ENCODE measurements at places on chromosomes 4 and X.
A peak's percentile ranks its signal among the peaks of the same experiment; 100 is the strongest.

GRCh38 chr4:1600811-1601532, 83.1 kb downstream of the FAM53A start:
- DNase-seq, result no peak

DNA sequence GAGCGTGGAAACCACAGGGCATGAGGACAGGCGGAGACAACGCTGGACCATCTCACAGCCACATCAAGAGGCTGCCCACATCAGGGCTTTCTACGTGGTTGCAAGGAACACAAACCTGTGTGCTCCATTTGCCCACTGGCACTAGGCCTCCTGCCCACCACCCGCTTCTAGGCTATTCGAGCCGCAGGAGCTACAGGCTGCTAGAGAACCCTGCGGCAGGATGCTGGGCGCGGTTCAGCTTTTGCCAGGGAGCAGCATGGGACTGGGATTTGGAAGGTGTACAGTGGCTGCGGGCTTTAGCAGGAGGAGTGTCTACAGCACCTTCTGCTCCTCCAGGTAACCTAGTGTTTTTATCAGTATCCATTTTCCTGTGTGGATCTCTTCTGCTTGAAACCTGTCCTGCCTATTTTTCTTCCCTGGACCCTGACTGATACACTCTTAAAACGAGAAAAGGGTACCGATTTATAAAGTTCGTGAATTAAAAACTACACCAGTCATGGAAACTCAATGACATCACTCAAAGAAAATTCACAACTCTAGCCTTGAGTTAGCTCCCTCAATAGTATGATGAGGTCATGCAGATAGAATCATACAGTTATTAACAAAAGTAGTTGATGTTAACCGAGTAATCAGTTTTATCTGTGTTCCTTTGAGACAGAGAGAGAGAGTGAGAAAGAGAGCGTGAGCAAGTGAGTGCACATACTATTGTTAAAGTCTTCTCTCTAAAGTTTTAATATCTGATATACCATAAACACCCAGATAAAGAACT, 12.8 kb downstream of the NOP14 start:
- no peak for DNase-seq

- DNase-seq, result no peak
Observed at GRCh38 chr4:53713767-53714166, 122.5 kb upstream of the LNX1 start.

DNA sequence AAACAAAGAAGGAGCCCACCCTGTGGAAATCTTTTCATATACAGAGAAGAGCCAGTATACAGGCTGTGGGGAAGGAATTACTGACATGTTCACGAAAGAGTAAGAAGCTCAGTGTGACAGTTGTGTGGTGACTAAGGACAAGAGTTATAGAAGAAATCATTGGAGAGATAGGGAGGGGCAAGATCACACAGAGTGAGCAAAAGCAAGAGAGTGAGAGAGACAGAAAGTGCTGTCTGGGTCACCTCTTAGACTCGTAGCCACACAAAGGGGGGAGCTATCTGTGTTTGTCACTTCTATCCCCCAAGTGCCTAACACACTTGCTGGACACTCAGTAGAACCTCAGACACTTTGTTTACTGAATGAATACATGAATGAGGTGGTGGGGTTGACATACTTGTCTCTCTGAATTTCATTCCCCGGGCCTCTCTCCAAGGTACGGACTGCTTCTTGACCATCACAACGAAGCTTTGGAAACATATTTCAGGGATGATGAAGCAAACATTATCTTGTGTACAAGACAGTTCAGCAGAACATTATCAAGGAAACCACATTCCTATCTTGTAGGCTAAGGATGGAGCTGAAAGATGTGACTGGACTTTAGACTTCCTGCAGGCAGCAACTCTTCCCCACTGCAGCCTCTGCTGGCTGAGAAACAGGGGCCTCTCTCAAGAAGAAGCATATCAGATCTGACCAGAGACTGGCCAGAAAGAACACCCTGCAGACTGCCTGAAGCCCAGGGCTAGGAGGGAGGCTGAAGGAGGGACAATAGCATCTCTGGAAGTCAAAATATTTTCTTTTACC, 168.2 kb downstream of the AMELX start:
- DNase-seq, result no peak

DNA sequence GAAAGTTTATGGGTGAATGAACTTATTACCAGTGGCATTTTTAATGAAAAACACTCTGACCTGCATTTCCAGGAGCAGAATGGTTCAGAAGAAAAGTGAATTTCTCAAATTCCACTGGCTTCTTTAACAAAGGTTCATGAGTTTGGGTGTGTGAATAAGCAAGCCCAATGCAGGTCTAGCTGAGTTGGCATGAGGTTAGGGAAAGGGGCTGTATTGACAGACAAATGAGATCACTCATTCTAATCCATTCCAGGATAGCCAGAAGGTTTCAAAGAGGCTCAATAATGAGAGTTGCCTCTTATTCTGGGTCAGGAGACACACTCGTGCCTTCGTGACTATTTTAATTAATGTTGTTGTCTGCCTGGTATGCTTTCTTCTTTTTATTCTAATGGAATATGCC, 43.7 kb upstream of the NPY2R start:
- no peak for DNase-seq

DNA sequence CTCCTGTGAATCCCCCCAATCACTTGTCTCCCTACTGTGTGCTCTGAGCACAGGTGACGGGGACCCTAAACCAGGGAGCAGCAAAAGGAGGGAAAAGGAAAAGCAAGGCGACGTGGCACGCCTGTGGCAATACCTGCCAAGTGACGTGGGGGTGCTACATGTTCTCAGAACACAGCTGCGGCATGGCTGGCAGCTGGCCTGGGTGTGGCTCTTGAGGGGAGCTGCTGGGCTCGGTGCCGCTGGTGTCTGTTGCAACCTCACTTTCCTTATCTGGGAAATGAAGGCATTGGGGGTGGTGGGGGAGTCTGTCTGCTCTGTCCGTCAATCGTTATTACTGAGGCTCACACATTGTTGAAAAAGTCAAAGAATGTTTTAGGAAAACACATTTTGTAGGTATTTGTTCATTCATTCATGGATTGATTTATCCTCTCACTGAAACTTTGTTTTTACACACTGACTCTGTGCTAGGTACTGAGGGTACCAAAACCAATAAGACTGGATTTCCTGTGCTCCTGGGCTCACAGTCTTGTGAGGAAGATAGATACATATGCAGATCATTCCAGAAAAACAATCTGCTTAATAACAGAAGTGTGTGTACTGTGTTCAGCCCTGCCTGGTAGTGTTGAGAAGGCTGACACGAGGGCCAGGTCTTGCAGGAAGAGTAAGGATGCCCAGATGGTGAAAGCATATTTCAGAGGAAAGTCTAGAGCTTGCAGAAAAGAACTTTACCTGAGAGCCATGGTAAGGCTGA, 217.6 kb downstream of the PTTG2 start:
- DNase-seq, result peak; percentile 70

DNA sequence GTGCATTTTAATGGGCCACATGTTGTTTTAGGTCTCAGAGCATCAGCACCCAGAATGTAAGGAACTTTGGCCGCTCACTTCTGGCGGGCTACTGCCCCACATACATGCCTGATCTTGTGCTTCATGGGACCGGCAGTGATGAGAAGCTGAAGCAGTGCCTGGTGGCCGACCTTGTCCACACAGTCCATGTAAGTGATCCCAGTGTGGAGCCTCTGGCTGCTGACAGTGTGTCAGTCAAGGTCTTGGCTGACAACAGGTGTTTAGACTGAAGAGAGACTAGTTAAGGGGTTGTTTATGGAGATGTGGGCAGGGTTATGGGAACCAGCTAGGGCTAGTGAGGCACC, 101.4 kb downstream of the FNIP2 start:
- no peak for DNase-seq

DNA sequence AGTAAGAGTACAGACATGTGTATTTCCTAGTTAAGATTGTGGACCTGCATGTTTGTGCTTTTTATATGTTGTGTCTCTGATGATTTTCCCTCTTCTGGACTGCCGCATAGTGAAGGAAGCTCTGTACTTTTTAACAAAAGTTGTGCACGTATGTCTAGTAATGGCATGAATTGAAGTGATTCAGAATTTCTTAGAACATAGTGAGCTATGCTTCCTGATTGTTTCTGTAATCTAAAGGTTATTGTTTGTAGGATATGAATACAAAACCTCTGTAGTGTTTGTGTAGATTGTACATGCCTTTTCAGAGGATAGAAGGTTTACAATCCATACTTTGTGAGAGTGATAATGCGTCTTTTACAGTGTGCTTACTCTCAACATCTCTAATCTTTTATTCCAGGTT, 37.0 kb upstream of the NUDT6 start:
- no peak for DNase-seq

- DNase-seq, result peak; percentile 45
Observed at GRCh38 chrX:47637546-47638195, 7.9 kb upstream of the CFP start.

- DNase-seq, result no peak
Observed at GRCh38 chrX:2933125-2933900, 4.2 kb upstream of the ARSD start.

DNA sequence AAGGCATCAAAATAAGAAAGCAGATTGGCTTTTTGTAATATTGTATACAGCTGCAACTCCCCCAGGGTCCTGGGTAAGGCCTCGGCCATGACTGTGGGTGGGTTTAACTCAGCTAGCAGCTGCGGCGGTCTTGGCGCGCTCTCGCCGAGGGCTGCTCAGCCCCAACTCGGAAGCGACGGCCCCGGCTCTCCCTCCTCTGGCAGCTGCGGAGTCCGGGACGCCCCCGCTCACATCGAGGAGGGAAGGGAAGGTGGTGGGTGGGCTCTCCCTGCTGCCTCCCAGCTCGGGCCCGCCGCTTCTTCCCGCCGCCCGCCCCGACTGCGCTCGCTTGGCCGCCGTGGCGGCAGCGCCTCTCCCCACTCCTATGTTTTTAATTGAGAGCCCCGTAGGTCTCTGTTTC, 51.2 kb downstream of the GPR50 start:
- no peak for DNase-seq

GRCh38 chr4:177961761-177962380, 519.6 kb upstream of the AGA start:
- no peak for DNase-seq

GRCh38 chrX:101759000-101759399, 99.3 kb upstream of the ARMCX2 start:
- no peak for DNase-seq

DNA sequence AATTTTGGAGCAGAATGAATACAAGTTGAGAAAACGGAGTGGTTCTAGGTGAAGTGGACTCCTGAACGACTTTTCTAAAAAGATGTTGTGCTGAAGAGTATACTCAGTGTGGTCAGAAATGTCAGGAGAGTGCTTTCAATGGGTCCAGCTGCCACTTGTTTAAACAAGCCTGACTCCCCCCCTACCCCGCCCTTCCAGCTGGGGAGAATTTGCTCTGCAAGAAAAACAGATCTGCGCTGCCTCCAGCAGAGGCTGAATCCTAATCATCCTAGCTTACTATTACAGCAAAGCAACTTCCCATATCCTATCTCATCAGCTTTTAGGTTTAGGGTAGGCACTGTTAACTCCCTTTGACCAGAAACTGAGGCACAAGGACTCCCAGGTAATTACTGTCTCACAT, 1.9 kb downstream of the MAP3K15 start:
- no peak for DNase-seq

GRCh38 chr4:71833232-71833900, 49.5 kb upstream of the GC start:
- DNase-seq, result no peak

GRCh38 chrX:133258481-133258880, 40.3 kb upstream of the TFDP3 start:
- DNase-seq, result no peak

GRCh38 chr4:38287101-38287851, 327.1 kb downstream of the PTTG2 start:
- no peak for DNase-seq

DNA sequence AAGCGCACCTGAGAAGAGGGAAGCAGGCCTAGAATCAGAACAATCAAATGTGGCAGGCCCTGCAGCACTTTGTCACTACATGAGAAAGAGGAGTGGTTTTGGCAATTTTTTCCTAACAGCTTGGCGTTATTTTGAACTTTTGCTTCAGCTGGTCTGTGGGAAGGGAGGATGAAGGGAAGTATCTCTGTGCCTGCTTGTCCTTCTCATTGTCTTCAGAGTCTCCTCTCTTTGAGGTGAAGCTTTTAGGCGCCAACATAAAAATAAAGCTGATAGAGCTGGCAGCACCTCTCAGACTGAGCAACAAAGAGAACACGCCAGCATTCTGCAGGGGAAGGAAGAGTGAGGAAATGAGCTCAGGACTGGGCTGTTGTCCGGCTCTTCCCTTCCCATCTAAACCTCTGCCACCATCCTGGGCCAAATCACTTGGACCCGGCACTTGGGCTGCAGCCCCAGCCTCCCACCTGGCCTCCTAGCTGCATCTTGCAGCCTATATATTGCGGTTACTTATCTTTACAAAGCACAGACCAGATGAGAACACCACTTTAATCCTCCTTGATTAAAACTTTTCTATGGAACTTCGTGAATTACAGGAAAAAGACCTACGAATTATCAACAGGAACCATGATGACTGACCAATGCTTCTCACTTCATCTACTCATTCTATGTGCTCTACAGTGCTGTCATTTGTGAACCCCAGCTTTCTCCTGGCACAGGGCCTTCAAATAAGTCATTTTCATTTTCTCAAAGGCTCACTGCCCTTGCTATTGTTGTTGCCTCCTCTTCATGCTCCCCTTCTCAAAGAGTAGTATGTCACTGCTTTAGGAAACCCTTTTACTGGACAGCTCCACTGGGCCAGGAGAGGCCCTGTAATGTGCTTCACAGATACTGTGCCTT, 476.4 kb upstream of the HS3ST1 start:
- no peak for DNase-seq

DNA sequence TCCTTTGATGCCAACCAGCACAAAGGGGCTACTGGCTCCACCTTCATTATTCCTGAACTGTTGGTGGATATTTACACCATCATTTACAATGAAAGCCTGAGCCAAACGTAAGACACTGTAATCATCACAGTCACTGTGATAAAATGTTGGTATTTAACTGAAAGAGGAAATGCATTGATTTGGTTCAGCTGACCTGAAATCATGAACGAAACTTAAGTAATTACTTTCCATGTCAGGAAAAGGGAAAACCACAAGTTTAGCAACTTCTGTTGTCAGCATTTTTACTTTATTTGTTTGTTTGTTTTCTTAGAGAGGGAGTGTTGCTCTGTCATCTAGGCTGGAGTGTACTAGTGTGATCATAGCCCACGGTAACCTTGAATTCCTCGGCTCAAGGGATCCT, 247.8 kb upstream of the FAM47A start:
- no peak for DNase-seq

Data from natural killer cell (primary cell).